ENCODE measurements at places on chromosomes 2 and 18.

- no peak for DNase-seq
Measured at GRCh38 chr2:163553601-163554000, 182.2 kb downstream of the FIGN start.

DNA sequence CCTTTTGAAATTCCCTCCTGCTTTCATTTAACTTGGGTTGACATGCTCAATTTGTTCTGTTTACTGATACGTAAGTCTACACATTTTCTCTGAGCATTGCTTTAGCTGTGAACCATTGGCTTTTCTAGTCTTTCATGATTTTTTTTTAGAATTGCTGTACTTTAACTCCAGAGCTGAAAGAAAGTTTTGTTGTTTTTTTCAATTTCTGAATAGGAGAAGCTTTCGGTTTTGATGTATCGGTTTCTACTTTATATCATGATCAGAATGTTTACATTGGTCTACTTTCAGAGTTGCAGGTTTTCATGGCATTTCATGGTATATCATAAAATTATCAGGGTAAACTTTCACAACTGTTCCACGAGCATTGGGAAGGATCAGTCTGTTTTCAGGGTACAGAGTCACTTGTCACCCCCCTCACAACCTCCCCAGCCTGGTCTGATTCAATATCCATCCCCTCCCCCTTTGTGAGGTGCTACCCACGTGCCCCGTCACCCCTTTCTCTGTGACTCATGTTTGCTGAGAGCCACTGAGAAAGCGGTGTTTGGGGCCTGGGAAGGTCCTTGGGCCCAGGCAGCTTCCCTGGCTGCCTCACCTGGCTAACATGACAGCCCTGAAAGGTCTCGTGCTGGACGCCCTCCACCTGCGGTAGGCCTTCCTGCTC lies 7.0 kb downstream of the ASTL start:
- no peak for DNase-seq

- no peak for DNase-seq
Measured at GRCh38 chr2:126901459-126901858, 2.8 kb downstream of the TEX51 start.

DNA sequence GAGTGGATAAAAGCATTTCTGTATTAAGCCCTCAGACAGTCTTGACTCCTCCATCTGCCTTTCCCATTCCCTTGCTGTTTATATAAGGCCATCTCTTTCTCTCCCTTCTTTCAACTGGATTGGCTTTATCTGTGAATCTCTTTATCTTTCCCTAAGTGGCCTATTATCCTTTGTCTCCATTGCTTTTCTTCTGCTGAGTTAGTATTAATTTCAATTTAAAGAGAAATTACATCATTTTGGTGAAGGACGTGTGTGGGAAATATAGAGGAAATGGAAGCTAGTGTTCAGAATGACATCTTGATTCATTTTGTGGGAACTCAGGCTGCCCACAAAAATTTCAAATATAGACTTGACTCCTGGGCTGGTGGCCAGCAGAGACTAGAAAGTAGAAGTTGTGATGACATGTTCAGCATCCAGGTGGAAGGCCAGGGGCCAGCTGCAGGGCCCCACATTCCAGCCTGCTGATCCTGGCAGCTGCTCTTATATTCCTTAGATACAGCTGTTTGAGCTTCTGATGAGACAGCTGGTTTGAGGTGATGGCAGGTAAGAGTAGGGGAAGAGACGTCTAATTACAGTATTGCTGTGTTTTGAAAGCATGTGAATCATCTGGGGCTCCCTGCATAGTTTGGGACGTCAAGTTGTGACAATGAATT lies 52.3 kb downstream of the DIS3L2 start:
- DNase-seq = no peak

DNA sequence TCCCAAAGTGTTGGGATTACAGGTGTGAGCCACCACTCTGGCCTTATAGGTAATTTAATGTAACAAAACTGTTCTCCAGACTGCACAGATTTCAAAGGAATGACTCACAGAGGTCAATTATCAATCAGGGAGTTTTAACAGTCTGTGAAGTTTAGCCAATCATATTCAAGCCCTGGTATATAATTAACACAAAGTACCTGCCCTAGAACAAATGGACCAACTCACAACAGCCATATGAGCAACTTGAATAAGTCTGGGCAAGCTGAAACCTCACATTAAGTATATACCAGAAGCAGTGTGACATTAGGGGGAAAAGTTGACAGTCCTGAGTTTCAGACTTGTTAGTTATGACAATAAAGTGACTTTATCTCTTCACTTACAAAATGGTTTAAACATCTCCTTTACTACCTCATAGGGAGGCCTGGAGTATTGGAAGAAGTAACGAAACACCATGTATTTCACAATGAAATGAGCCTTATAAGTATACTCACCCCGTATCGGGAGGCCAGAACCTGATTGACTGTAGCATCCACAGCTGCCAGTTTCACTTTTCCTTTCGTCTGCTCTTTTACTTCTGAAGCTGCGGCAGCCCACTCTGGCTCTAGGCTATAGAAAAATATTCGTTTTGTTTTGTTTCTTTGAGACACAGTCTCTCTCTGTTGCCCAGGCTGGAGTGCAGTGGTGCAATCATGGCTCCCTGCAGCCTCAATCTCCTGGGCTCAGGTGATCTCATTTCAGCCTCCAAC lies 22.2 kb downstream of the PDIA6 start:
- DNase-seq = no peak

All from NCI-H774 (cell line).